ENCODE measurements at places on chromosomes 11 and 22.

GRCh38 chr11:86292912-86293616 is 9.0 kb upstream of the HIKESHI start:
- no peak for DNase-seq

- DNase-seq = no peak
These were observed 73.2 kb upstream of the TIMP3 start for GRCh38 chr22:32728291-32728690.

DNA sequence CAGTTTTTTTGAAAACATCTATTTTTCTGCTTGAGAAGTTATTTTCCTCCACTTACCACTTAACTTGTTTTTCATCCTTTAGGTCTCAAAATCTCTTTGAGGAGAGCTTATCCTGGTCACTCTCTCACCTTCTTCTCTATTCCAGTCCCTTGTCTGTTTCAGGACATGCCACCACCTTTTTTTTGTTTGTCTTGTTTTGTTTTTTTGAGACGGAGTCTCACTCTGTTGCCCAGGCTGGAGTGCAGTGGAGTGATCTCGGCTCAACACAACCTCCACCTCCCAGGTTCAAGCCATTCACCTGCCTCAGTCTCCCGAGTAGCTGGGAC is 4.6 kb upstream of the BCL2L13 start:
- no peak for DNase-seq

DNA sequence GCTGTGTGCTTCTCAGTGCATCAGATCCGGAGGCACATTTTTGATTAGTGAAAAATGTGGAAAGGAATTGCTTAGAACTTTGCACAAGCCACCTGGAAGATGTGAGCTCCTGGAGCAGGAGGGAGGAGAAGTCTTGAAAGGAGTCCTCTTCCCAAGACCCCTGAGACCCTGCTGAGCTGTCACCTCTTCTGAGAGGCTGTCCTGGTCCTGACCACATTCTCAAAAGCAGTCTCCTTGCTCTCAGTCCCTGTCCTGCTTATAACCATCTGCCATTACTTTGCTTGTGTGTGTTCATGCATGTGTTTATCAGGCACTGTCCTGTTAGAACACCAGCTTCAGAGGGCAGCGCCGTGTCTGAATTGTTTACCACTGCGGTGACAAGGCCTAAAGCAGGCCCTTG is 86.5 kb downstream of the BCR start:
- DNase-seq = no peak

DNA sequence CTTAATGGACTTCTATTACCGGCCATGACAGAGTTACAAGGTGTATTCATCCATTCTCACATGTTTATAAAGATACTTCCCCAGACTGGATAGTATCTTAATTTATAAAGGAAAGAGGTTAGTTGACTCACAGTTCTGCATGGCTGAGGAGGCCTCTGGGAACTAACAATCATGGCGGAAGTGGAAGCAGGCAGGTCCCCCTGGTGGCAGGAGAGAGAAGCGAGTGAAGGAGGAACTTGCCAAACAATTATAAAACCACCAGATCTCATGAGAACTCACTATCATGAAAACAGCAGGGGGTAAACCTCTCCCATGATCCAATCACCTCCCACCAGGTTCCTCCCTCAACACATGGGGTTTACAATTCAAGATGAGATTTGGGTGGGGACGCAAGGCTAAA is 170.0 kb upstream of the PDGFD start:
- no peak for DNase-seq

GRCh38 chr11:128399251-128400121 is 187.9 kb downstream of the ETS1 start:
- DNase-seq = no peak

- DNase-seq = peak; percentile 26
These were observed 2.4 kb downstream of the MPST start for GRCh38 chr22:37021710-37022482.

- no peak for DNase-seq
These were observed 569 bp downstream of the POLA2 start for GRCh38 chr11:65262381-65262680.

- DNase-seq = no peak
These were observed 10.8 kb upstream of the CECR2 start for GRCh38 chr22:17358415-17358814.

- DNase-seq = no peak
These were observed at the start of gene RHOD for GRCh38 chr11:67056267-67057204. Gene RHOD, plus strand, starts transcription at chr11:67056847. Its CDS starts 56 bp downstream, at chr11:67056903.

DNA sequence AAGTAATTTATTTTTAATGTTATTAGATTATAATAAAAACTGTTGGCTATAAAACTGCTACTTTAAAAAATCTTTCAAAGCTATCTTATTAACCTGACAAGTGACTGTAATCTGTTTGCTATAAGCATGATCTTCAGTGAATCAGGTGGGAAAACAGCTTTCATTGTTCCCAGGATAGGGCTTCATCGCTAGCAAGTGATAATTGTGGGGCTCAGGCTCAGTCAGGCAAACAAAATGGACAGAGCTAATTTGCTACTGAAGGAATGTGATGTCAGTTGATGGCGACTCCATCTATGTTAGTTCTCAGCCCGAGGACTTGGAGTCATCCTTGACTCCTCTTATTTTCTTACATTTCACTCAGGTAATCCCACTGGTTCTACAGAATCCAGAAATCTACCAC is 125.0 kb downstream of the RASSF10 start:
- DNase-seq = no peak

- DNase-seq = no peak
These were observed 30.0 kb downstream of the PRR14L start for GRCh38 chr22:31719850-31720471.

GRCh38 chr11:45669146-45669545 is 3.7 kb upstream of the CHST1 start:
- no peak for DNase-seq

DNA sequence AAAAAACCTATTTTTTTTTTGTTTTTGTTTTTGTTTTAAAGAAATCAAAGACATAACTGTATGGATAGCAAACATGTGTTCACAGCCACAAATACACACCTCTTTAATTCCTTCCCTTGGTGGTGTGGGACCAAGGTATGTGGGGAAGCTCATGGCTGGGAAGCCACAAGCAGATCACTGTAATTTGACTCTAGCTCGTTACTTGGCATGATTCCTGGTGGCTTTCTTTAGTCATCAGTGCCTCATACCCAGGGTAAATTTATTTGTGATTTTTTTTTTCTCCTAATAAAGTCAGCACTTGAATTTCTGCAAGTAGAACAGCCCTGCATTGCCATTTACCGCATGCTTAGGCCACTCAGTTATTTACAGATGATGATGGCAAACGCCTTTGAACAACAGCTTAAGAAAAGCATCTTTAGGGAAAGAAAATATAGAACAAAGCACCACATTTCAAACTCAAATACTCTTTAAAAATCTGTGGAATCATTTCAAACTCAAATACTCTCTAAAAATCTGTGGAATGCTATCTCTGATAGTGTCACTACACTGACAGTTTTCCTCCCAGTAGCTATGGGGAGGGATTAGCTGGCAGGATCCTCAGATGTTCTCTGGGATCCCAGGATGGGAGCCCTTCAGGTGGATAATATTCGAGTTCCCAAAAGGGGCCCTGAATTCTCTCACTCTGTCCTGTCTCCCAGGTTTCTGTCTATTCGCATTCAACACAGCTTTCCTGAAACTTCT is 687.2 kb downstream of the OPCML start:
- DNase-seq = no peak

- no peak for DNase-seq
These were observed 13.8 kb downstream of the PAMR1 start for GRCh38 chr11:35511666-35512065.
